ENCODE measurements at places on chromosomes 2 and 18. TPM values are rescaled to one million over a fixed set of nuclear protein-coding genes. Genes with fewer than 3 reads are reported as not detected.

The SCN2A gene
- not detected for total RNA-seq

DNA sequence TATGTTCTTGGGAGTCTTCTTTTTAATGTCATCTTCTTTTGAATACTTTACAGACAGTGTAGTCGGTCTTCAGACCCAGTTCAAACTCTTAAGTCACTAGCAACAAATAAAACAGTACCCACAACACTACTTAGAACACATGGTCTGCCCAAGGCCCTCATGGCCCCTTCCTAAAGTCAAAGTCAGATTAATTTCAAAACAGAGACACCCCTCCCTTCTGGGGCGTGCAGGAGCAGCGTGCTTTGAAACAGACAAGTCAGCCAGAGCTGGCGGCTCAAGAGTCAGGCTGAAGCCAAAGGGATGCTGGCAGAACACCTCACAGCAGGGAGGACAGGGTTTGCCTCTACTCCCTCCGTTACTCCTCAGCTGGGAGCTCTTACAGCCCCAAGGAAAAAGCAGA, 77.5 kb downstream of the TFCP2L1 start:
- H3K4me3 ChIP-seq: no peak overlapping the region
- no peaks in the 10 kb centered on the region for H3K27me3 ChIP-seq
- DNase-seq: no peak
- H3K27ac ChIP-seq: no peak overlapping the region

DNA sequence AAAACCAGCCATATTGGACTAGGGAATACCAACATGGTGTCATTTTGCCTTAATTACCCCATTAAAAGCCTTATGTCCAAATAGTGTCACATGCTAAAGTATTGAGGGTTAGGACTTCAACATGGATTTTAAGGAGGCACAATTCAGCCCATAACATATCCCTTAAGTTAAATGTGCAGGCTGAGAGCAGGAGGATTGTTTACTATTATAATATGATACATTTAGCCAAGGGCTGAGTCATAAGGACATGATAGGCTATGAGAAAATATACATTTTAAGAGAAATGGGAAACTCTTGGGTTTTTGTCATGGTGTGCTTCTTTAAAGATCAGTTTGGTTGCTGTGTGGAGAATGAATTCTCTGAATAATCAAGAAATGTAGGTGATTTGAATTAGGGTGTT, 136.8 kb downstream of the RDH14 start:
- no peaks in the 10 kb centered on the region for H3K36me3 ChIP-seq
- no peaks in the 10 kb centered on the region for H3K4me1 ChIP-seq
- peaks cover 8% of the 10 kb centered on the region for H3K27me3 ChIP-seq
- no peak overlapping the region for H3K27ac ChIP-seq

The ZNF24 gene
- 53.9 TPM for total RNA-seq

The PKDCC gene
- total RNA-seq: not detected

DNA sequence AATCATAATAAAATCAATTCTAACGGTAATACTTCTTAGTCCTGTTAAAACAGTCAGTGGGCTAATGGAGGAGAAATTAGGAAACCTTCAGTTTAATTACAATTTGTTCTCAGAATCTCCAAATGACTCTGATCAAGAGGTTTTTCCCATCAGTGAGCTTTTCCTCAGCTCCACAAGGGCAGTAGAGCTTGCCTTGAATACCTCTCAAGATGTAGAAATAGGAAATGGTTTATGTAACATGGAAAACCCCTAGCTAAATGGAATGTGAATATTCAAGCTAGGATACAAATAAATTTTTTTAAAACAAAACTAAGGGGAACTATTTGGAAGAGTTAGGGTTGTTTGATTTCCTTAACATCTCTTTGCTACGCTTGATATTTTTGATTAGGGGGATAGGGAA, 87.5 kb downstream of the PLEKHM3 start:
- H3K4me3 ChIP-seq: no peak overlapping the region
- no peaks in the 10 kb centered on the region for H3K36me3 ChIP-seq
- H3K27ac ChIP-seq: no peak overlapping the region
- DNase-seq: no peak
- no peaks in the 10 kb centered on the region for H3K4me1 ChIP-seq

DNA sequence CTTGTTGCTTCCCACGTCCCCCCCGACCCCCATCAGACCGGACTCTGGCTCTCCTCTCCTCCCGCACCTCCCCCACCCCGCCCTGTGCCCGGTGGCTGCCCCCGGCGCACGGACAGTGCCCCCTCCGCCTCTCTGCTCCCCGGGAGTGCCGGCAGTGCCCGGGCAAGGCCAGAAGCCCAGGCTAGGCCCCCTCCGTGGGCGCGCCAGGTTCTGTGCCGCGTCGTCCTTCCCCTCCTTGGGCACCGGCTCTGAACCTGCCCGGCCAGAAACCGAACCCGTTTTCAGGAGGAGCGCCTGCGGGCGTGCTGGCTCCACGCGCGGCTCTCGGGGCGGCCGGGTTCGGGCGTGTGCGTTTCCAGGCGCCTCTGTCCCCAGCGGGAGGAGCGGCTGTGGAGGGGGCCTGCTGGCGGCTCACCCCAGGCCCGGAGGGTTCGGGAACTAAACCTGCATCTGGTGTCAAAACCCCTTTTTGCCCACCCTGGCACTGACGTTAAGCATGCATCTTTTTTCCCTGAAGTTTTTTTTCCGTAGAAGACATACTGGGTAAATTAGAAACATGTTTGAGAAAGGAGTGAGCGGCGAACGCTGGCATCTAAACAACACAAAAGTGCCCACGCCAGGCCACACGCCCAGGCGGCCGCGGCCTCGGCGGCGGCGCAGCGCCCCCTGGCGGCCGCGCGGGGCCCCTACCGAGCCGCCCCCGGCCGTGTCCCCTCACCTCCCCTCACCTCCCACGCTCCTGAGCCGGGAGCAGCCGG, 123.9 kb upstream of the SLC1A4 start:
- peak; percentile 91 for DNase-seq
- H3K27ac ChIP-seq: no peak overlapping the region
- H3K4me3 ChIP-seq: peak overlapping the region; percentile 73
- H3K4me1 ChIP-seq: peaks cover 3% of the 10 kb centered on the region

DNA sequence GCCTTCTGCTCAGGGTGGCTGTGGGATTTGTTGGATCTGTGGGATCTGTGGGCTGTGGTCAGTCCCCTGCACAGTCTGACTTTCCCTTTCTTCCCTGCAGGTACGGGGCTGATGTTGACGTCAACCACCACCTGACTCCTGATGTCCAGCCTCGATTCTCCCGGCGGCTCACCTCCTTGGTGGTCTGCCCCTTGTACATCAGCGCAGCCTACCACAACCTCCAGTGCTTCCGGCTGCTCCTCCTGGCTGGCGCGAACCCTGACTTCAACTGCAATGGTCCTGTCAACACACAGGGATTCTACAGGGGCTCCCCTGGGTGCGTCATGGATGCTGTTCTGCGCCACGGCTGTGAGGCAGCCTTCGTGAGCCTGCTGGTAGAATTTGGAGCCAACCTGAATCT, 17.5 kb downstream of the ASB1 start:
- no peaks in the 10 kb centered on the region for H3K27me3 ChIP-seq
- no peak overlapping the region for H3K4me3 ChIP-seq
- H3K27ac ChIP-seq: peak overlapping the region; percentile 7
- H3K36me3 ChIP-seq: peaks cover 59% of the 10 kb centered on the region
- no peak for DNase-seq
- H3K4me1 ChIP-seq: peaks cover 13% of the 10 kb centered on the region

The MOGAT1 gene
- not detected for total RNA-seq

The IL36RN gene
- not detected for total RNA-seq

The SCYGR4 gene
- not detected for total RNA-seq

DNA sequence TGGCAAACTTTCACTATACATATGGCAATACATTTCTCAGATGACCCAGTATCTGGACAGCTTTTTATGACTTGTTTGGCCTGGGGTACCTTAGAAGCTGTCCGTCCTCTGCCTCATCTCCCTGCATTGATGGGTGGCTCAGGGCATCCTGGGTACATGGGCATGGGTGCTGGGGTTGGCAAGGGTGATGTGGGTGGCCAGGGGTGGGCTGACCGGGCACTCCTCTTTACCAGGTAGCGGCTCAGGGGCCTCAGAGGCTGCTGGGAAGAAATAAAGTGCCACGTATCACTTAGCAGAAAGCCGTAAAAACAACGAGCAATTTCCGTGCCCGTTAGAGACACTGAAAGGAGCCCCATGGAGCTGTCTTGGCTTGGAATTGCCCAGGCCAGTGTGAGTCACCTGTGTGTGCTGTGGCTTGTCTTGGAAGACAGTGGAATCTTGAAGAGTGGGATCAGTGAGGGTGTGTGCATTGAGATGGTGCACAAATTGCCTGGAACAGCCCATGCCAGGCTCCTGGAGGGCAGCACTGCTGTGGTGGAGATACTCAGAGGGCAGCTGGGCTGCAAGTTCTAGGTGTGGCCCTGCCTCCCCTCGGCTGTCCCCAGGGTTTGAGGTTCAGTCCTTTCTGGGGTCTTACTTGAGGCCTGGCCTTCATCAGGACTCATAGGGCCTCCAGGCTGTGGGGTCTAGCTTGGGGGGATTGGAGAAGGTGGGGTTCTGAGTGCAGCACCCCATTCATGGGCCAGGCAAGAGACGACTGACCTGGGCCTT, 88.8 kb downstream of the FHOD3 start:
- DNase-seq: no peak
- H3K4me1 ChIP-seq: no peaks in the 10 kb centered on the region
- H3K4me3 ChIP-seq: no peak overlapping the region
- no peaks in the 10 kb centered on the region for H3K36me3 ChIP-seq

GRCh38 chr2:192194265-192194865, 368 bp downstream of the TMEFF2 start:
- H3K27me3 ChIP-seq: peaks cover 70% of the 10 kb centered on the region
- H3K27ac ChIP-seq: no peak overlapping the region
- H3K4me1 ChIP-seq: peaks cover 15% of the 10 kb centered on the region
- H3K36me3 ChIP-seq: no peaks in the 10 kb centered on the region
- H3K4me3 ChIP-seq: peak overlapping the region; percentile 83

GRCh38 chr18:24031318-24031717, 16.8 kb downstream of the TTC39C start:
- H3K4me3 ChIP-seq: no peak overlapping the region
- H3K27ac ChIP-seq: no peak overlapping the region
- peaks cover 39% of the 10 kb centered on the region for H3K4me1 ChIP-seq
- peaks cover 32% of the 10 kb centered on the region for H3K36me3 ChIP-seq
- no peak for DNase-seq
- no peaks in the 10 kb centered on the region for H3K27me3 ChIP-seq
